ENCODE measurements at places on chromosomes 11 and 22.
A peak's percentile ranks its signal among the peaks of the same experiment; 100 is the strongest.

GRCh38 chr11:74418509-74418895 lies 20.3 kb upstream of the PGM2L1 start:
- peak; percentile 62 for ATAC-seq

DNA sequence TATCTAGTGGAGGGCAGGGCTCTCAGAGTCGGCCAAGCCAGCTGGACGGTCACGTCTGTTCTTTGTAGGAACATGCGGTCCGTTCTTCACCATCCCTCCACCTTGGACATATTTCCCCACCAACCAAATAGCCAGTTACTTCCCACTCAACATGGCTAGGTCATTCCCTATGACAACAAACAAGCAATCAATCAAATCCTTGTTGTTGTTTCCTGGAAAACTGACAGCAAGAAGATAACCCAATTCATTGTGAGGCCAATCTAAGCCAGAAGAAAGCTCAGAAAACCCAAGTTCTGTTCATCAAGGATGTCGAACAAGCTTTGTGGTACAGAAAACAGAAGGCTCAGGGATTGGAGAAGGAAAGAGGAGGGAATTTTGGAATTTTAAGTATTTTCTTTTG lies 10.9 kb downstream of the PLAAT5 start:
- ATAC-seq: no peak

- ATAC-seq: no peak
Observed at GRCh38 chr11:75627906-75628668, 40.8 kb downstream of the MAP6 start.

GRCh38 chr11:67056267-67057204 lies at the start of gene RHOD:
RHOD (plus strand) TSS chr11:67056847; CDS start chr11:67056903, 56 bp downstream.
- peak; percentile 51 for ATAC-seq

GRCh38 chr22:45058622-45058912 lies 48.8 kb upstream of the PHF21B start:
- ATAC-seq: no peak

DNA sequence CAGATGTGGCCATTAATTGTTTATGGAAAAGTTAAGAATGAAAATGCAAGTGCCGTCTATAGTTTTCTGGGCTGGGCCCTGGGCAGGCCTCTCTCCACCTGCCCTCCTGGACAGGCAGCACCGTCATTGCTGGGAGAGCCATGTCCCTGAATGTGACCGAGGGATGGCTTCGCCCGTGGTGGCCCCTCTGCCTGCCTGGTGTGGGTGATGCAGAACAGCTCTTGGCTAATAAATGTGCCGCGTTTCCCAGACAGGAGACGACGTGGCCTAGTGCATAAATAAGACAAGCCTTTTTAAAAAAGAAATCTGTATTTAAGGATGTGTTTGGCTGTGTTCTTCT lies 407.3 kb downstream of the TBC1D22A start:
- ATAC-seq: no peak

- ATAC-seq: no peak
Observed at GRCh38 chr22:30150212-30150611, 69.9 kb downstream of the HORMAD2 start.

DNA sequence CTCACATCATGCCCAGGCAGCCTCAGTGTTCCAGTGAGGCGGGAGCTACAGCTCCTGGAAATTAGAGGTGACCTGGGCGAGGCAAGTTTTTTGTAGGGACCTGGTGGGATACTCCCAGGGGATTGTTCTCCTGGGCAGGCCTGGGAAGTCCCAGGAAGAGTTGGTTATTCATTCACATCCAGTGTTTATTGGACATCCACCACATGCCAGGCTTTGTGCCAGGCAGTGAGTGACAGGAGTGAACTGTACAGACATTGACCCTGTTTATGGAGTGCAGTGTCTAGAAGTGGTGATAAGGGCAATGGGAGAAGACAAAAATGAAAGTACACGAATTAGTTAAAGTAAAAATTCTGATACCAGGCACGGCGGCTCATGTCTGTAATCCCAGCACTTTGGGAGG lies 29.4 kb downstream of the YWHAH start:
- ATAC-seq: no peak

GRCh38 chr11:80432057-80432456 lies 991.2 kb upstream of the TENM4 start:
- no peak for ATAC-seq

- no peak for ATAC-seq
Observed at GRCh38 chr22:32158712-32159533, at the start of gene C22orf42. C22orf42 (minus strand) TSS chr22:32159303; CDS start chr22:32159215, 88 bp downstream.

- no peak for ATAC-seq
Observed at GRCh38 chr11:66866511-66866986, 9.7 kb downstream of the LRFN4 start.

DNA sequence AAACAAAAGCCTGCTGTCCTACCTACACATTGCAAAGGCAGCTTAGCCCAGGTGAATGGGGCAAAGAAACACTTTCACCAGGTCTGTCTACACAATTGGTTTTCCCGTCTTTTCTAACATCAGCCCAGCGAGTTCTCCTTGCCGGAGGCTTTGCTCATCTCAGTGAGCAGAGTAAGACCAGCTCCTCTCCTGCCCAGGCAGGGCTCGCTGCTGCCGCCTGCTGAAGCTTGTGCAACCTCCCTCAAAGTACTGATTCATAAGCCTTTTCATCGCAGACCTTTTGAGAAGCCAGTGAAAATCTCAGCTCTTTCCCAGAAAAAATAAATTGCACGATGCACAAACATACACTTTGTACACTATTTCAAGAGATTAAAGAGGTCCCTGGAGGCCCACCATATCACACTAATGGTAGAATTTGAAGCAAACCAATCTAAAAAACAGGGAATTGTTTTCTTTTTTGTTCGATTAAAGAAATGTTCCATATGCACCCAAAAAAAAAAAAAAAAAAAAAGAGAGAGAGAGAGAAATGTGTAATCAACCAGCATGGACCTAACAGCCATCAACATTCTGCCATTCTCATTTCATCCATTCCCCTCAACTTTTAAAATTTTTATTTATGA lies 328.1 kb upstream of the MPPED2 start:
- ATAC-seq: peak; percentile 71

DNA sequence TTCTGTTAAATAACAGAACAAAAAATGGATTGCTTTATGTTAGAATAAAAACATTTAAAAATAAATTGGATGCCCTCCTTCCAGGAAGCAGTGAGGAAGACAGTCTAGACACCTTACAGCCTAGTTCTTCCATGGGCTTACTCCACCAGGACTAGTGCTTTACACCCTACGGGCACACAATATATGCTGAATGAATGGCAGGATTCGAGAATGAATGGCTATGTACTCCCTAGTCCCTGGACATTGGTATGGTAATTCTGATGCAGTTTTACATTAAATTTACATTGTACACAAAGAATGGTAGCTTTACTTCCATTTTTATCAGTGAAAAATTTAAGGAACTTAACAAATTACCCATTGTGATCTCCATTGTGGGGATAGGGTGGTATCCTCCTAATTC lies 16.7 kb downstream of the TMEM218 start:
- ATAC-seq: no peak

DNA sequence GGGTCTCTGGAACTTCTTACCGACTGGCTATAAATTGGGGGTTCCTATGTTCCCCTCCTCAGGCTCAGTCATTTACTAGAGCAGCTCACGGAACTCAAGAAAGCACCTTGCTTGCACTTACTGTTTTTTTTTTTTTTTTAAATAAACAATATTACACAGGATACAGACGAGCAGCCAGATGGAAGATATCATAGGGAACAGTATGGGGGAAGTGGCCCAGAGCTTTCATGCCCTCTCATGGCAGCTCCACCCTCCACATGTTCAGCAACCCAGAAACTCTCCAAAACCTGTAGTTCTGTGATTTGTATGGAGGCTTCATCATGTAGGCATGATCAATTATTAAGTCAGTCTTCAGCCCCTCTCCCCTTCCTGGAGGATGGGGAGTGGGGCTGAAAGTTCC lies 7.5 kb downstream of the UVRAG start:
- ATAC-seq: no peak

DNA sequence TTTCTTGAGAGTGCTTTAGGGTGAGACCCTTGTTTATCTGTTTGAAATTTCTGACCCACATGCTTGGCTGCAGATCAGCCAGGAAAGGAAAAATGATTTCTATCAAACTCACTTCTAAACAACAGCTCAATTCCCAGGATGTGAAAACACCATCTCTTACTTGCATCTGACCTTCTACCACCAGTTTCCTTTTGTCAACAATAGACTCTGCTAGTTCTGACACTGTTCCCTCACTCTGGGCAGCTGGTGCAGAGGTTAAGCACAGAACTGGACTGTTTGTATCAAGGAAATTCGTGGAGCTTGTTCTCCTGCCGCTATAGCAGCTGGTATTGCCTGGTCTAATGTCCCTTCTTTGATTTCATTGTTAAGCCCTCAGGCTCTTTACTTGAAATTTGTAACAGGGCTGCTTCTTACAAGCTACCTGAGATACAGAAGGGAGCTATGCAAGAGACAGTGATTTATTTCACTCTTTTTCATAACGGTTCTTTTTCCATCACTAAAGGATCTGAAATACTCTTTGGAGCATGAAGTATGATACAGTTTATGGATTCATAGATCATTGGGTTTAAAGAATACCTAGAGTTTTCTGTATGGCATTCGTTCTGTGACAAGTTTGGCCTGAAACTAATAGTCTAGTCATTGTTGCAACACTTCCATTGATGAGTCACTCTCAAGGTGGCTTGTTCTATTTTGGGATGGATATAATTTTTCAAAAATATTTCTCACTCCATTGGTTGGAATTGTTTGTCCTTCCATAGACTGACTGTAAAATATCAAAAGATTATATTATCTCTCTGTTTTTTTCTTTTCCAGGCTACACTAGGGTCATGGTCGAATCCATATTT lies 178.2 kb upstream of the ZC3H12C start:
- ATAC-seq: peak; percentile 38

DNA sequence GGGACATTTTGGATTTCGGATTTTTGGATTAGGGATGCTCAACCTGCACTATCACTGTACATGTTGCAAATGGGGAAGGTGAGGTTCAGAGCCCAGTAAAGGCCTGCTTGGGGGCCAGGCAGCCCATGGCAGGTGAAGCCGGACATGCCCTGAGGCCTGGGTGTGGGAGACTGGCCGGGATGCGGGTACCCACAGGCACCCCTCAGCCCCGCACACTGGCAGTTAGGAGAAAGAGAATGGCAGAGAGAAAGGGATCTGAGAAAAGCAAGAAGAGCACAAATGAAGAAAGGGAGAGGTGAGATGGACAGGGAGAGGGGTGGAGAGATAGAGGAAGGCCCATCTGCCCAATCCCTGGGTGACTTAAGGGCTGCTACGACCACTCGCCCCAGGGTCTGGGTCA lies 52.8 kb downstream of the SCGB1A1 start:
- ATAC-seq: no peak

DNA sequence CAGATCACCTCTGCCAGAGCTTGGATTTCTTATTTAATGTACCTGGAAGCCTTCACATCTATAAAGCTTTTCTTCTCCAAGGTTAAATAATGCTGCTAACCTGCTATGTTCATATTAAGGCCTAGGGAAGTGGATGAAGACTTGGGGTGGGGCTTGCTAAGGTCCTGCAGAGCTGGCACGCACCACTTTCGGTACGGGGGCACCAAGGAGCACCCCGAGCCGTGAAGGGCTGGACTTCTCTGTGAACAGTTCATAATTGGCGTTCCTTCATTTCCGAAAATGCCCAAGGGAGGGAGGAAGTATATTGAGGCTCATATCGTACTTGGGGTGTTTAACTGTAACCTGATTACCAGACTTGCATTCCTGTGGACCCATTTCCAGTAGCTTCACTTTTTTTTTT lies 59.6 kb downstream of the ST14 start:
- no peak for ATAC-seq

DNA sequence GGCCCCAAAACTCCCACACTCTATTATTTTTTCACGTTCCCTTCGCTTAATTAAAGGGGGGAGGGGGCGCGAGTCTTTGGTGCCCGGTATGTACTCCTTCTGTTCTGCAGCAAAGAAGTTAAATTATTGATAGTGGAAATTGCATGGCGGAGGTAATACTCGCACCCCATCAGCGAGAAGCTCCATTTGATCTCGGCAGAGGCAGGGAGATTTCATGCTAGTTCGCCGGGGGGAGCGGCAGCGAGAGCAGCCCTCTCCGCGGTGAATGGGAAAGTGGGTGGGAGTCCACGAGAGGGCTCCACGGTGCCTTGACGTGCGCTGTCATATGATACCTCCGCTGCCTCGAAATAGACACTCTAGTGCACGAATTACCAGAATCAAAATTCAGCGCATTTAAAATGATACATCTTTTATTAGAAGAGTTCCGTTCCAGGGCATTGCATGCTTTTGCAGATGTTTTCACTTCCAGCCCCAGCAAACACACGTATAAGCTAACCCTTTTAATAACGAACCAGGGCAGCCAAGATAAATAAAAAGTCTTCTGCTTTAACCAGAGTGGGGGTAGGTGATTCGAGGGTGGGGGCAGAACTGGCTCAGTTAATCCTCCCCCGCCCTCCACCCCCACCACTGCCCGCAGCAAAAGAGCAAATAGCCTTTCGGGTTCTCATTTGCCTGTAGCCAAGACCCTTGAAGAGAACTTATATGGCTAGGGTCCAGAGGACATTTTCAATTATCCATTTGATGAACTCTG lies 1.3 kb upstream of the BDNF start:
- no peak for ATAC-seq

DNA sequence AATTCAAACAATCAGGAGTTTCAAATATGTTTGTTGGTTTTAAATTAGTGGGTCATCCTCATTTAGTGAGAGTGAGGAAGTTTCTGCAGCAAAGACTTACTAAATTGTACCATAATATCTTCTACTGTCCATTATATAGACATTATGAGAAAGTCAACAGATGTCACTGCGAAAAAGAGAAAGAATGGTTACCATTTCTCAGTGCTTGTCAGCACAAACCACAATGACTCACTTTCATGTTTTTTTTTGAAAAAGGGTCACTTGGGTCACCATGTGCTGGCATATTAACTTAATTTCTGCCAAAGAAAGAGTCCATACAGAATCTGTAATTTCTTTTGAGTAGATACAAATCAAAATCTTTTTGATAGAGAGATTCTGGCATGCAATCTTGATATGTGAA lies 924.6 kb upstream of the FAT3 start:
- no peak for ATAC-seq

GRCh38 chr11:134052988-134053945 lies 15.6 kb upstream of the JAM3 start:
- no peak for ATAC-seq

GRCh38 chr11:105392556-105392955 lies 217.3 kb upstream of the GRIA4 start:
- no peak for ATAC-seq

DNA sequence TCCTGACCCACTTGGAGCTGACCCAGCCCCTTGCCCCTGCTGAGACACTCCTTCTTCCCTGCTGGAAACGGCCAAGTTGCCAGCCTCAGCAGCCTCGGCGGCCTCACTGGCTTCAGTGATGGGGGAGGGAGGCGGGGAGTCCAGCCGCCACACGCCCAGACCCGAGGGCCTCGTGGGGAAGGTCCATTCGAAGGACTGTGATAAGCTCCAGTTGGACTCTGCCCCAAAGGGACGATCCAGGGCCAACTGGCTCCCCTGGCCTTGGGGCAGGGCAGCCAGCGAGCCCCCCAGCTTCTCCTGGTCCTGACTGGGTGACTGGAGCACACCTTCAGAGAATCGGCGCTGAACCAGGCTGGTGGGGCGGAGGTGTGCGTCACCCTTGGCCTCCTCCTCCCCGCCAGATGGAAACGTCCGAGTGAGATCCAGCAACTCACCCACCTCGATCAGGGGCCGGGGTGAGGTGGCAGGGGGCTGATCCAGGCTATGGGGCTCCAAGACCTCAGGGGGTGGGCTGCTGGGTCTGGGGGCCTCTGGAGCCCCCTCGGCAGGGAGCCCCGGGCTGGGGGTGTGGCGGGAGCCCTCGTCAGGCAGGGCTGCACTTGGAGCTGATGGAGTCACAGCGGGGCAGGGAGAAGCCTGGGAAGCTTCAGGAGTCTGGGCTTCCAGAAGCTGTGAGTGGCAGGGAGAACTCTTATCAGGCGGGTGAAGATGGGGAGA lies 11.5 kb downstream of the TNKS1BP1 start:
- ATAC-seq: no peak

GRCh38 chr11:92881940-92882450 lies 87.5 kb upstream of the MTNR1B start:
- no peak for ATAC-seq
